Stomach (tissue), 19 donors: ENCODE measurements at places on chromosomes 2 and 18. TPM values are rescaled to one million over a fixed set of nuclear protein-coding genes. Genes with fewer than 3 reads are reported as not detected.

PARD3B gene
- total RNA-seq, result 15.9 TPM

GLI2 gene
- total RNA-seq, result 0.87 TPM

ZNF804A gene
- total RNA-seq, result 3.7 TPM

TMEM198 gene
- not detected for total RNA-seq

DNA sequence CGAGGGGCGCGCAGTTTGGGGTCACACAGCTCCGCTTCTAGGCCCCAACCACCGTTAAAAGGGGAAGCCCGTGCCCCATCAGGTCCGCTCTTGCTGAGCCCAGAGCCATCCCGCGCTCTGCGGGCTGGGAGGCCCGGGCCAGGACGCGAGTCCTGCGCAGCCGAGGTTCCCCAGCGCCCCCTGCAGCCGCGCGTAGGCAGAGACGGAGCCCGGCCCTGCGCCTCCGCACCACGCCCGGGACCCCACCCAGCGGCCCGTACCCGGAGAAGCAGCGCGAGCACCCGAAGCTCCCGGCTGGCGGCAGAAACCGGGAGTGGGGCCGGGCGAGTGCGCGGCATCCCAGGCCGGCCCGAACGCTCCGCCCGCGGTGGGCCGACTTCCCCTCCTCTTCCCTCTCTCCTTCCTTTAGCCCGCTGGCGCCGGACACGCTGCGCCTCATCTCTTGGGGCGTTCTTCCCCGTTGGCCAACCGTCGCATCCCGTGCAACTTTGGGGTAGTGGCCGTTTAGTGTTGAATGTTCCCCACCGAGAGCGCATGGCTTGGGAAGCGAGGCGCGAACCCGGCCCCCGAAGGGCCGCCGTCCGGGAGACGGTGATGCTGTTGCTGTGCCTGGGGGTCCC, at the start of gene ITGA4:
TSS of gene ITGA4 (plus strand) at position 266 of the 620 bp plus-strand sequence. CDS start at position 535, 269 bp downstream.
- H3K27me3 ChIP-seq, result no peaks in the 10 kb centered on the region
- peaks cover 22% of the 10 kb centered on the region for H3K4me1 ChIP-seq
- DNase-seq, result peak; percentile 93
- H3K27ac ChIP-seq, result peak within 1 kb of the TSS; percentile 74
- H3K4me3 ChIP-seq, result peak within 1 kb of the TSS; percentile 45
- H3K36me3 ChIP-seq, result no peaks in the 10 kb centered on the region

- H3K27me3 ChIP-seq, result no peaks in the 10 kb centered on the region
- H3K36me3 ChIP-seq, result no peaks in the 10 kb centered on the region
- no peak overlapping the region for H3K4me3 ChIP-seq
Observed at GRCh38 chr2:226702376-226702775, 97.2 kb downstream of the IRS1 start.

DNA sequence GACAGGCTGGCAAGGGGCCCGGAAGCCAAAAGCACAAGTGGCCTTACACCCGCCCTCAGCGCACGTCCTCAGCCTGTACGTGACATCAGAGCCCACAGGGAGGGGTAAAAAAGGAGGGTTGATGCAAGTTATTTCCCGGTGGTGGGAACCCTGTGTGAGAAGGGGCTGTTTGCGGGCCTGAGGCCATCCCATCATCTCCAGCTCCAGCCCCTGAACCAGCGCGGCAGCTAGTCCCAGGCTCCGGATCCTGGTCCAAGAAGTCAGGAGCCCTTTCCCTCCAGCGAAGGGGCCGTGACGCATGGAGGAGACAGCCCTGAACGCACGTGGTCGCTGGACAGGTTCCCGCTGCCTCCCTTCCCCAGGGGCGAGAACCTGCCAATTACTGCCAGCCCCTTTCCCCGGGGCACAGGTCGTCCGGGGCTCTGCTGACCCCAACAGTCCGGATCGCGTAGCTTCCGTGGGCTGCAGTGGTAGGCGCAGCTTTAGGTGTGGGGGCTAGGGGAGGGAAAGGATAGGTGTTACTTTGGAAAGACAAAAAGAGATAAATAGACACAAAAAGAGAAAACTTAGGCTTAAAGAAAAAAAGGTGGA, 1.3 kb upstream of the LRP2 start:
- DNase-seq, result no peak
- H3K4me1 ChIP-seq, result peaks cover 37% of the 10 kb centered on the region
- no peak overlapping the region for H3K27ac ChIP-seq
- H3K36me3 ChIP-seq, result no peaks in the 10 kb centered on the region
- peaks cover 39% of the 10 kb centered on the region for H3K27me3 ChIP-seq

DNA sequence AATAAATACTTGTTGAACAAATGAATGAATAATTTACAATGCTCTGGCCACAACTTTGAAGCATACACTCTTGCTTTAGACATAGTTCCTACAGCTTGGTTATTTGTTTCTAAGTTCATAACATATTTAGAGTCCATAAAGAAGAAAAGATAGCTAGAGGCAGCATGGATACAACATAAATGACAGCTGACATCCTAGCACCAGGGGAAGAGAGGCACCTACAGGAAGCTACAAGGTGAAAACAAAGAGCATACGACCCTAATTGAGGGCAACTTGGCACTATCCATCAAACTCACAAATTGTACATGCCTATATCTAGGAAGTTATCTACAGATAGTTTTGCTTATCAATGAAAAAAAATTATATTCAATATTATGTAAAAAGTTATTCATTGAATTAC, 88.9 kb downstream of the PLEKHM3 start:
- H3K27ac ChIP-seq, result no peak overlapping the region
- H3K4me1 ChIP-seq, result peaks cover 31% of the 10 kb centered on the region
- no peaks in the 10 kb centered on the region for H3K27me3 ChIP-seq
- no peaks in the 10 kb centered on the region for H3K36me3 ChIP-seq
- DNase-seq, result no peak

DNA sequence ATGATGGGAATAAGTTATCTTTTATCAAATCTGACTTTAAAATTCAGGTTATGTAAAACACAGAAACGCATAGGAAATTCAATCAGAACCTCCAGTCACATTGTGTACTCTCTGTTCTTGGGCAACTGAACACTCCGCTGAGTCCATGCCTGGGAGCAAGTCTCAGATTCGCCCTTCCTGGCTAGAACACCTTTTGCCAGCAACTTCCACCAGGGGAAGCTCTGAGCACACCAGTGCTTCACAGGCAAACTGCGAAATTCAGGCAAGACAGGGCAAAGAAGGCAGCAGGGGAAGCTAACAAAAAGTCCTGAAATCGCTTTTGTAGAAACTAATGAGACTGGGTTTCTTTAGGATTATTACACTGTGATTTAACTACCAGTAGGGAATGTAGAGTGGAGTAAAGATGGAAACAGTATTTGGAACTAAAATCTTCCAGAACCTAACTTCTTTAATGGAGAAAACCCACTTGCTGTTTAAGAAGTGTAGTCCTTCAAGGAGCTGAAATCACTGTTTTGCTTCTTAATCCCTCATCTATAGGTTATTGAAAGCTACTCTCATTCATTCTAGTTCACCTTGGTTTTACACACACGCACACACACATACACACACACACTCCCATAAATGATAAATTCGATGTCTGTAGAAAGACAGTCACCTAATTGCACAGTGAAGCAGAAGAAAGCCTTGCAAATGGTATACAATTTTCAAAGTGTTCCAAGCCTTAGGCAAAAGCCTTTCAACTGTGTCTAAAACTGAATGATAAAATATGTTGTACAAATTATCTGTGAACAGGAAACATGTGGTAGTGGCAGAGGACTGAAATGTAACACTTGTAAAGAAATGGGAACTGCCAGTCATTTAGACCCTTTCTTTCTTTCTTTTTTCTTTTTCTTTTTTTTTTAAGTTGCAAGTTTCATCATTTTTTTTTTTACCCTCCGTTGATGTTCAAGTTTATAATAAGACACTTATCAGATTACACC, 214.5 kb downstream of the TMEM182 start:
- H3K36me3 ChIP-seq, result no peaks in the 10 kb centered on the region
- H3K4me3 ChIP-seq, result no peak overlapping the region
- no peaks in the 10 kb centered on the region for H3K27me3 ChIP-seq
- DNase-seq, result no peak
- H3K27ac ChIP-seq, result no peak overlapping the region

DNA sequence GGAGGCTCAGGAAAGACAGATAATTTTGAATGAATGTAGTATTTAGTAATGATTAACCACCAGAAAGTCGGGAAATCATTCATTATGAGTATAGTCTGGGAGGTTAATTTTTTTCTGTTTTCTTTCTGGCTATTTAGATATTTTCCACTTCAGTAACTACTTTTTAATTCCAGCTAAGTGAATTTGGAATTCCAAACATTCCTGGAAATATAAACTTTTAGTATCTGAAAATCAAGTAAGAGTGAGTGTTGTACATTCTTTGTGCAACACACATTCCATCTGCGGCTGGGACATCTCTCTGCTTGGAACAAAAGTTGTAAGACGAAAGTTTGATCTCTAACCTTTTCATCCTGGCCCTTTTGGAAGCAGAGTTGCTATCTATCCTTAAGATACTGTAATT, 275.7 kb upstream of the SPRED2 start:
- no peak for DNase-seq
- no peak overlapping the region for H3K27ac ChIP-seq
- no peaks in the 10 kb centered on the region for H3K27me3 ChIP-seq

- no peaks in the 10 kb centered on the region for H3K27me3 ChIP-seq
- H3K27ac ChIP-seq, result no peak overlapping the region
- H3K36me3 ChIP-seq, result no peaks in the 10 kb centered on the region
Observed at GRCh38 chr2:160022162-160022561, 40.3 kb downstream of the PLA2R1 start.

- no peak overlapping the region for H3K27ac ChIP-seq
- no peaks in the 10 kb centered on the region for H3K27me3 ChIP-seq
Observed at GRCh38 chr18:29309366-29309765, 1132.4 kb upstream of the CDH2 start.

DNA sequence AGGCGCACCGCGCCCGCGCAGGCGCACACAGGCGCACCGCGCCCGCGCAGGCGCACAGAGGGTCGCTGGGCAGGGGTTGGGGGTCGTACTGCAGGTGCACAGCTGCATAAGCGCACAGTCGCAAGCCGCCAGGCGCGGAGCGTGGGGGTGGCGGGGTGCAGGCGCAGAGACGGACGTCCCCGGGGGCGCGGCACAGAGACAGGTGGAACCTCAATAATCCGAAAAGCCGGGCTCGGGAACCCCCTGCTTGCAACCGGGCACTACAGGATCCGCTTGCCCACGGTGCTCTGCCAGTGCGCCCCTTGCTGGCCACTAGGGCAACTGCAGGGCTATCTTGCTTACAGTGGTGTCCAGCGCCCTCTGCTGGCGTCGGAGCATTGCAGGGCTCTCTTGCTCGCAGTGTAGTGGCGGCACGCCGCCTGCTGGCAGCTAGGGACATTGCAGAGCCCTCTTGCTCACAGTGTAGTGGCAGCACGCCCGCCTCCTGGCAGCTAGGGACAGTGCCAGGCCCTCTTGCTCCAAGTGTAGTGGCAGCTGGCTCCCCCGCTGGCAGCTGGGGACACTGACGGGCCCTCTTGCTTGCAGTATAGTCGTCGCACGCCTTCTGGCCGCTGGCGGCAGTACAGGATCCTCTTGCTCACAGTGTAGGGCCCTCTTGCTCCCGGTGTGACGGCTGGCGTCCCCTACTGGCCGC, 34.9 kb downstream of the FAM110C start:
- no peaks in the 10 kb centered on the region for H3K36me3 ChIP-seq
- DNase-seq, result peak; percentile 59
- H3K4me1 ChIP-seq, result no peaks in the 10 kb centered on the region
- H3K27ac ChIP-seq, result no peak overlapping the region
- no peaks in the 10 kb centered on the region for H3K27me3 ChIP-seq
- no peak overlapping the region for H3K4me3 ChIP-seq
